ENCODE measurements at places on chromosomes 16 and 17.
A peak's percentile ranks its signal among the peaks of the same experiment; 100 is the strongest.

DNA sequence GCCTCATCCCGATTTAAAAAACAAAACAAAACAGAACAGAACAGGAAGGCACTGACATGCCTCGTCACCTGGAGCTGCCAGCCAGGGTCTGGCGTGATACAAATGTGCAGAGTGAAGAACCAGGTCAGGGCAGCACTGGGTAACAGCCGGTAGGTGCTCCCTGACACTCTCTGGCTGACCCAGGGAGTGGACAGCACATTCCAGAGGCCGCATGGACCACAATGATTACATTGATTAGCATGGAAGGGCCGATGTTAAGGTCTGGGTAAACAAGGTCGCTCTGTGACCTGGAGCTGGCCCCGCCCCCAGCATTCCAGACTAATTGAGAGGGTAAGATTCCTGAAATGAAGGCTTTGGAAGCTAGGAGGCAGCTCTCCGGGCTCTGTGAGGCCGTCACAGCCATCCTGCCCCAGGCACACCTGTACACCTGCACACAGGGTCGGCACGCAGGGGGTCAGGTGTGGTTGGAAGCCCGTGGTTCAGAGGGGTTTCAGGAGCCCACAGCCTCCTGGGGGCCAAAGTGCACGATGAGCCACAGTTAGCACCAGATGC, 21.4 kb downstream of the PIEZO1 start:
- DNase-seq: no peak

GRCh38 chr17:76063875-76064546, 8.3 kb downstream of the SRP68 start:
- no peak for DNase-seq

DNA sequence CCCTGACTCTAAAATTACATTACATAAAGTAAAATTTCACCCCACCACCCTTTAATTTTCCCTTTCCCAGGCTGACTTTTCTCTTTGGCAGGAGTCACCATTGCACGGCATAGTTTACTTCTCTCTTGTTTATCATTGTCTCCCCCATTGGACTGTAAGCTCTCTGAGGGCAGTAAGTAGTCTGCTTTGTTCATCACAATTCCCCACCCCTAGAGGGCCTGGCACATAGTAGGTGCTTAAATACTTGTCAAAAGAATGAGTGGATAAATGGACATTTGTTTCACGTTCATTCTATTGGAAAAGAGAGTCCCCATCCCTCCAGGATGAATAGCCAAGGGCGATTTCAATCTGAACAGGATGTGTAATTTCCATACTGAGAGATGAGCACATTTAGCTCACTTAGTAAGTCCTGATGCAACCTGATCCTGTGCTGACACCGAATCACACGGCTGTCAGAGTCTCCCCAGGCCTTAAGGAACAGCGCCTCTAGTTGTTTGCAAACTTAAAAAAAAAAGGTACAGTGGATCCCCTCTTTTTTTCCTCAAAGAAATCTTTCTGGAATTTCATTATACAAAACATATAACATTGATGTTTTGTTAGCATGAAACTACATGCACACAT, 54.0 kb downstream of the AKAP1 start:
- DNase-seq: peak; percentile 56

DNA sequence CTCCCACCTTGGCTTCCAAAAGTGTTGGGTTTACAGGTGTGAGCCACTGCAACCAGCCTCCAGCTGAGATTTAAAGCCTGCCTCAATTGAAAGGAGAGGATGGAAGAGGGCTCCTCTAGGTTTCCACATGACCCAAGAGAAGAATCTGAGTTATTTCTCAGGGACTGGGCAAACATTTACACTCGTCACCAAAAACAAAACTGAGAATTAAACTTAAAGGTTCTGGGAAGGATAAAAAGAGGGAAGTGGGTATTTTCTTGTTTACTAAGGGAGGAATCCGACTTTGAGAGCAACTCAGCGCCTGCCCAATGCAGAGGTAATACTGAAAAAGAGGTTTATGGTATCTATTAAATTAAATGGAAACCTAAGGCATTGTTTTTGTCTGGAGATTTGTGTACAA, 13.3 kb downstream of the HOXB1 start:
- no peak for DNase-seq

GRCh38 chr17:7356072-7356549, 1.2 kb downstream of the TMEM95 start:
- DNase-seq: peak; percentile 78
